AG09319 (cell line): ENCODE measurements at places on chromosomes 12 and 14.
A peak's percentile ranks its signal among the peaks of the same experiment; 100 is the strongest.

- peak; percentile 48 for DNase-seq
Measured at GRCh38 chr14:21467616-21468015, 9.1 kb downstream of the RAB2B start.

GRCh38 chr14:102154821-102155549 is 15.3 kb downstream of the WDR20 start:
- DNase-seq, result no peak

DNA sequence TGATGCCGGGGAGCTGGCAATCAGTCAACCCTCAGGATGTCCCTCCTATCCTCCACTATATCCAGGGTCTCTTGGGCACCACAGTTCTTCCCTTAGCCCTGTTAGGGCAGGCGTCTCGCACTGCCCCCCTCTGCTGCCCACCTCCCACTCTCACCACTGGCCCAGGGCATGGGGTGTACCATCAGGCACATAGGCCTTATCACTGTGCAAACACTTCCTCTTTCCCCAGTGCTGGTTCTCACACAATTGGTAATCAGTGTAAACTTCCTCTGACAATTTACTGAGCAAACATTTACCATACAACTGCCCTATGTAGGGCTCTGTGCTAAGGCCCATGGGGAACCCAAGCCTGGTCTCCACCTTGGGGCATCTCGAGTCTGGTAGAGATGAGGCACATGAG is 20.1 kb upstream of the TMED10 start:
- DNase-seq, result no peak

GRCh38 chr14:50047274-50047676 is 69.1 kb downstream of the VCPKMT start:
- no peak for DNase-seq

- no peak for DNase-seq
Measured at GRCh38 chr12:42507565-42507964, 82.0 kb downstream of the PRICKLE1 start.

DNA sequence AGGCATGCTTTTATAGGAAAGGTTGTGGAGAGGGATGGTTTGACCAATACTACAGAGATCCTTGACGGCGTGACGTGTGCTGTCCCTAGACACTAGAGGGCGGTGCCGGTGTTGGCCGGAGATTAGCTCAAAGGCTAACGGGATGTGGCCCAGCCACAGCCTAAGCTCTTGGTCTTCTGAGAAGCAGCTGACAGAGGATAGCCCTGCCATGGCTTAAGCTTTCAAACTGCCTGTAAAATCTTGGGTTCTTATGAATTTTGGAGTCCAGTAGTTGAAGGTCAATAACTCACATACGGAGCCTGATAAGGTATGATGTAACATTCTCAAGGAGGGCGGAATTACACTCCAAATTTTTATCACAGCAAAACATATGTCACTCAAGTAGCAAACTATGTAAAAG is 515.7 kb upstream of the ATXN7L3B start:
- DNase-seq, result no peak

GRCh38 chr14:105852378-105853088 is 326.1 kb downstream of the TMEM121 start:
- DNase-seq, result no peak

DNA sequence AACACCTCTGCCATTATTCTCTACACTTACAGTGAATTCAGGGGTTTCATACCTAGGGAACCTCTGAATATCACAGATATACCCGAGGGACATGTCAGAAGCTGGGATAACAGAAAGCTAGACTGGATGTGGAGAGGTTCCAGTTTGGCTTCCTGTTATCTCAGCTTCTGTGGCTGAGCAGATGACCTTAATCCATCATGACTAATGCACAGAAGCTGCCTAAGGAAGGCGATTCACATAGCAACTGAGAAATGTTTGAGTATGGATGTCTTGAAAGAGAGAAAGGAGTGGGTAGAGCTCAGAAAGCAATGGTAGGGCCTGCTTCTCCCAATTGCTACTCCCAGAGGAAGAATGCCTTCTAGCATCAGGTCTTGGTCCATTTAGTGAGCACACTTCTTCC is 187.6 kb downstream of the RMST start:
- DNase-seq, result no peak

DNA sequence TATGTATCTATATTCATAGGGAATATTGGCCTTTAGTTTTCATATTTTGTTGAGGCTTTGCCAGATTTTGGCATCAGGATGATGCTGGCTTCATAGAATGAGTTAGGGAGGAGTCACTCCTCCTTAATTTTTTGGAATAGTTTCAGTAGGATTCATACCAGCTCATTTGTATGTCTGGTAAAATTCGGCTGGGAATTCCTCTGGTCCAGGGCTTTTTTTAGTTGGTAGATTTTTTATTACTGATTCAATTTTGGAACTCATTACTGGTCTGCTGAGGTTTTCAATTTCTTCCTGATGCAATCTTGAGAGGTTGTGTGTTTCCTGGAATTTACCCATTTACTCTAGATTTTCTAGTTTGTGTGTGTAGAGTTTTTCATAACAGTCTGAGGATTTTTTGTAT is 175.2 kb downstream of the EPS8 start:
- peak; percentile 42 for DNase-seq

- no peak for DNase-seq
Measured at GRCh38 chr14:92709340-92710000, 39.0 kb downstream of the LGMN start.

DNA sequence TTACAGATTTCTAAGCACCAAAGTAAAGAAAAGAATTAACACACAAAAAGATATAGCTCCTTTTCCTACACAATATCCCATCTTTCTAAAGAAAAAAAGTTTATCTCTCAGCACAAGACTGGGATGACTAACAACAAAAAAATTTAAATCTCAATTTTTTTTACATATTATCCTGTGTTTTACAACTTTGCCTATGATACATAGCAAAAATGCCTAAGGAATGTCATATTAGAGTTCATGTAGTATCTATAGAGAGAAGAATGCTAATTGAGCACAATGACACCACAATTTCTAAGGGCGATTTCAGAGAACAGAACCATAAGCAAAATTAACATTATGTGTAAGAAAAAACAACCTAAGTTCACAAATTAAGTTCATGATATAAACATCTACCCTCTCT is 16.3 kb downstream of the C2CD5 start:
- DNase-seq, result no peak

DNA sequence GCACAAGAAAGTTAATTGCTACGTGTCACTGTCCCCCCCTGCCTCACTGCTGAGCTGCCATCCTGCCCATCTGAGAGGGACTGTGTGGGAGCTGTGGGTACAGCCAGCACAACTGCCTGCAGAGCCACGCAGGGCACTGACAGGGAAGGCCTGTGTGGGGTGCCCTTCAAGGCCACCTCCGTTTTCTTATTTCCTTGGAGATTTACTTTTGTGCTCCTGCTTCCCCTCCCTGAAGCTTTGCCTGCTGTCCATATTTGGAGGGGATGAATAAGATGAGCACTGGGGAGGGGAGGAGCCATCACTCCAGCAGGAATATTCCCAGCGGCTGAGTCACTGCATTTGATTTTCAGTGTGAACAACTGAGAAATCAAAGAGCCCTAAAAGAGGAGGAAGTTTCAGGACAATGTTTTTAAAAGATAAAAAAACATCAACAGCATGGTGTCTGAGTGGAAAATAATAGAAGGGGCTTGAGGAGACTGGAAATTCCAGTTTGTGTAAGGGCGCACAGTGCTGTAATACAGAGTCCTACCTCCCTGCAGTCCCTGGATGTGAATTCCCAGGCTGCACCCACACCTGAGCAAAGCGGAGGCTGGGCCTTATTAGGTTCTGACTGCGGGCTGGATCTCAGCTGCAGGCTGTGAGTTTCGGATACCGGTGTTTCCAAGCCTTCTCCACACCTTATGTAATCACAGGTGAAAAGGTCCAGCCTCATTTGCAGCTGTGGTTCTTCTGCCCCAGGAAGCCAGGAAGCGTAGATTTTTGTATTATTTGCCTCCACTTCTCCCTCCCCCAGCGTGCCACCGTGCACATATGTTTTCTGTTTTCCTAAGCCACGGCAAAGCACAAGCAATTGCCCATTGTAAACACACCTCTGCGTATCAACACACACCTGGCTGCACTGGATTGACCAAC is 192.6 kb upstream of the BCL2L14 start:
- DNase-seq, result no peak

DNA sequence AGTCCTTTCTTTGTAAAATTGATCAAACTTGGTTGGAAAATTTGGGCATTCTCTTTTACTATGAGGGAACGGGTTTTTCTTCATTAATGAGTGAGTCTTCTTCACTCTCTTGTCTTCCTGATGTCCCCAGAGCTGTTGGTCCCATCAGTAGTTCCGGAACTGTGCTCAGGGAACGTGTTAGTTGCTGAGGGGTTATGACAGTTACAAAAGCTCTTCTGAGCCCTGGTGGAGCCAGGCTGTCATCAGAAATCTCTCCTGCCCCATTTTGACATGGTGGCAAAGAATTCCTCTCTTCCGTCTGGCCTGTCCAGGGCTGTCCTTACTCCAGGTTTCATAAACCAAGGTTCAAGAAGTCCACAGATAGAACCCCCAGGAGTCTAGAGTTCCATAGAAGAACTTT is 208.5 kb downstream of the SLC41A2 start:
- DNase-seq, result no peak

DNA sequence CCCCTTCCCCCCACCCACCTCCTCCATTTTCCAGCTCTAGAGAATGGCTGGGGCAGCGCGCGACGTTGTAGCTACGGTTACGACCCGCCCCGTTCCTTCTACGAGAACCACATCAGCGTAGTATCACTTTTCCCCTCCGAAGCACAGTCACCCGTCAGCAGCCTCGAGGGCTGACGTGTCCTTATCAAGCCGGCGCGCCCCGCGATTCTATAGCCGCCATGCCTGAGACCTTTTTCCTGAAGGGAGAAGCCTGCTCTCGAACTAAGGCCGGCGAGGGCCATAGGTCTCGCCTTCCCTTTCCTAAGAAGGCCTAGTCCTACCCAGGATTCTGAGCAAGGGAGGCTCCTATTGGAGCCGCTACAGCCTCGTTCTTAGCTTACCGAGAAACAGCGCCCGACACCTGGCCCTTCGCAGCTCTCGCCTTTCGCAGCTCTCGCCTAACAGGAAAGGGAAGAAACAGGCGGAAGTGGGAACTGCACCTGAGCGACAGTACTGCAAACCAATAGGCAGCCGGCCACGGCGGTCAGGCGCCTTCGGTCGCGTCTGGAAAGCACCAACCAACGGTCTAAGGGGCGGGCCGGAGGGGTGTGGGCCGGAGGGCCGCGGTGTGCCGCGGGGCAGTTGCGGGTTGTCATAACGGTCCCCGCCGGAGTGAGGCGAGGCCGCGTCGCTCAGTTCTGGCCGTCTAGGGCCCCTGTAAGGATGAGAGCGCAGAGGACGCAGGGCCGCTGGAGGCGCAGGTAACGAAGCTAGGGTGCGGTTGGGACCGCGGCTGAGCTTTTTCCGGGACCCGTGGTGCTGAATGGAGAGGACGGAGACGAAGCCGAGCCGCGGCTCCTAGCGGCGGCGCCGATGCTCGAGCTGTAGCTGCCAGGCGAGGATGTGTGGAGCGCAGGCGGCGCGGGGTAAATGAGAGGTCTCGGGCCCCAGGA is at the start of the genes MGAT2 and RPL36AL:
Gene MGAT2 (plus strand): TSS at position 618 of the 932 bp plus-strand sequence. CDS start 470 bp downstream, outside the sequence.
Gene RPL36AL (minus strand): TSS at position 445 of the 932 bp plus-strand sequence. CDS start 1,522 bp downstream, outside the sequence.
- peak; percentile 98 for DNase-seq

DNA sequence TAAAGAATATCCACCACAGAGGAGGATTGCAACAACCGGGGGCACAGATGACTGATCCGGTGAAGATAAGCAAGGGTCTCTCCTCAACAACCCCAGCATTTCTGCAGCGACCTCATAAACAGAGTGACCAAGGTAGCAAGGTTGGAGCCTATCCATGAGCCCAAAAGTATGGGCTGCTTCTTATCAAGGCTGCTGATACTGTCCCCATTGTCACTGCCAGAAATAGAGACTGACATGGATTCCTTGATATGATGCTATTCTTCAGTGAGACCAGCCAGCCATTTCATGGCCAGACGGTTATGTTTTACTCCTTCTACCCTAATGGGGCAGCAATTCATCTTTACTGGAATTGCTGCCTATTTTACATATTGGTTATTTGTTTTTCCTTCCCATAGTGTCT is 61.9 kb upstream of the ARHGAP5 start:
- DNase-seq, result no peak

- DNase-seq, result no peak
Measured at GRCh38 chr14:100376751-100377171, 53.6 kb downstream of the SLC25A47 start.

- no peak for DNase-seq
Measured at GRCh38 chr12:43332977-43333640, 218.9 kb downstream of the ADAMTS20 start.

DNA sequence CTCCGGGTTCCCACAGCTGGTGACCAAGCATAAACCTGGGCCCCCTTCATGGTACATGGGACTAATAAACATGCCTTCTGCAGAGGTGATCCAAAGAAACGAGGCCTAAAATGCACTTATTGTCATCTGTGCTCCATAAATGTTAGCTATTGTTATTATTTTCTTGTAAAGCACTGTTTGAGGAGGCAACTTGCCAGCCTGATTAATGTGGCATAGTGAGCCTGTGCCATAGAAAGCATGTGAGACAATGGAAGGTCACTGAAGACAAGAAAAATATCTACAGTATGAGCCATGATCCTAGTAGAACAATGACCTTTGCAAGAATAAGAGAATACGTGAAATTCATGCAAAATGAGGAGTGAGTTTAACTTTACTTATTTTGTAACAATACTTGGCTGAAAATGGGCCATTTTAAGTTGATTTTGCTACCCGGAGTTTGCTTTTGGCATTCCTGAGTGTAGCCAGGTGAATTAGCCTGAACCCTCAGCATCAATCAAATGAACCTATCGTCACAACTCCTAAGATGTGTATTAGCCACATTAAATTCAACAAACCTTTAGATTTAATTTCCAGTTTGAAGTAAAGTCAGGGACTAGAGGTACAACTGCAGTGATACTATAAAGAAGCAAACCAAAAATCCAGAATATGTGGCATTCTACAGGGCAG is 52.2 kb downstream of the CPM start:
- no peak for DNase-seq

GRCh38 chr12:68100241-68100640 is 59.3 kb downstream of the IFNG start:
- no peak for DNase-seq

DNA sequence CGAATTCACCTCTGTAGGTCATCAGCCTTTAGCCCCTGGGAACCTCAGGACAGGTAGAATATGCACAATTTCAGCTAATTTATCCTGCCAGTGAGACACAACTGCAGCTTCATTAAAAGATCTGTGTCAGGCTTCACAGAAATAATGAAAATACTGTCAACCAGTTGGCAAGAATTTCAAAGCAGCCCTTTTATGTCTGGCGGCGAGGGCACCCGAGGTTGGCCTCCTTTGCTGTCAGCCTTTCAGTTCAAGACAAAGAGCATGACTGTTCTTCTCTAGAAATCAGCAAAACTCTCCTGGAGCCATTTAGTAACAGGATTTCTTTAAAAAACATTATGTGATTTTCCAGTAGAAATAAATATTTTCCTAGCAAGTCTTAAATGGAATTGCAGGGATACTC is 75.9 kb downstream of the BBS10 start:
- no peak for DNase-seq

DNA sequence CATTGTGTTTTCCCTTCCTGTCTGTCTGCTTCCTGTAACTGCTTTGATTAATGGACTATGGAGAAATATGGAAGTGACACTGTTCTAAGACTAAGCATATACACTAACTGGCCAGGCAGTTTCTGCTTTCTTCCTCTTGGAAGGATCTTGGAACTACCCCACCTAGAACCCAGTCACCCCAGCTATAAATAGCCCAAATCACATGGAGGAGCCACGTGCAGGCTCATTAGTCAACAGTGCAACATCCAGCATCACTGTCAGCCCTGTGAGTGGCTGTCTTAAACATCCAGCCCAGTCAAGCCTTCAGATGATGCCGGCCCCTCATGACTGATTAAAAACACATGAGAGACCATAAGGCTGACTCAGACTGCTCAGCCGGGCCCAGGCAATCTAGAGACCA is 39.2 kb downstream of the BCAT1 start:
- peak; percentile 56 for DNase-seq

GRCh38 chr14:96029089-96029645 is 10.0 kb upstream of the C14orf132 start:
- no peak for DNase-seq

GRCh38 chr12:20950248-20950647 is 139.7 kb downstream of the SLCO1B3 start:
- no peak for DNase-seq
